SK-N-SH (cell line): ENCODE measurements at places on chromosomes 6 and 20.
A peak's percentile ranks its signal among the peaks of the same experiment; 100 is the strongest.

GRCh38 chr6:90765491-90765890, 178.6 kb upstream of the MAP3K7 start:
- DNase-seq: no peak

DNA sequence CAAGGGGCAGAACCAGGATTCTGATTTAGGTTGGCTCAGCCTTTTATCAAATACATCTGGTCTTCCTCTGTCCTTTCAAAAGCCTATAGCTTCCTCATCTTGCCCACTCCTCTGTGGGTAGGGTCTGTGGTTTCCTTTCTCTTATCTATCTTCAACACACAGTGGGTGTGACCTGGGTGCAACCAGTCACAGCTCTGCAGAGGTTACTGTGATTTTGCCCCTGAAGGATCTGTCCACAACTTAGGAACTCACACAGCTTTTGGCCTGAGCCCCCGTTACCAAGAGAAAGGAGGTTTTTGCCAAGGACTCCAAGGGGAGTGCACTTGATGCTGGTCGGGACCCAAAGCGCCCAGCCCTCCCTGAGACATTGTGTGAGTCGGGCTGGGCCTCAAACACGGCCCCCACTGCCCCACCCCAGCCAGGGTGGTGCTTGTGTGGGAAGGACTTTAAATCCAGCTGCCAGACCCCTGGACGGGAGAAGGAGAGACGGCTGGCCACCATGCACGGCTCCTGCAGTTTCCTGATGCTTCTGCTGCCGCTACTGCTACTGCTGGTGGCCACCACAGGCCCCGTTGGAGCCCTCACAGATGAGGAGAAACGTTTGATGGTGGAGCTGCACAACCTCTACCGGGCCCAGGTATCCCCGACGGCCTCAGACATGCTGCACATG, at the start of gene PI16:
PI16 (plus strand) TSS at position 477 of the 670 bp plus-strand sequence; CDS start at position 500, 23 bp downstream.
- DNase-seq: no peak

- no peak for DNase-seq
Observed at GRCh38 chr6:113317891-113318574, 539.1 kb upstream of the MARCKS start.

DNA sequence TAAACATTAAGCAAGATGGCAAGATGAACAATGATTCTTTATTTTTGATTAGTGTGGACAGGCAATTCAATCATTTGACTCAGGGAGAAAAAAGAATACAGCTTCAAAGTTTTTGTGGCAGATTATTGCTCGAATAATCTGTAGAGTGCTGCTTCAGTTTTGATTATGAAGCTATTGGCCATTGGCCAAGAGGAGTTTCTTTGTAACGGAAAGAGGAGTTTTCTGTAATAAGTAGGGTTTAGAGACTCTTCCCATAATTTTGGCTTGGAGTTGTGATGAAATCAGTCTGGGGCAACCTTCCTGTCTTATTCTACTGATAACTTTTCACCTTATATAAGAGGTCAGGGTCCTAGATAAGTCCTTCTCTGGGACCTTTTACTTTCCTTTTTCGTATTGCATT, 256.7 kb upstream of the RAB32 start:
- DNase-seq: no peak

DNA sequence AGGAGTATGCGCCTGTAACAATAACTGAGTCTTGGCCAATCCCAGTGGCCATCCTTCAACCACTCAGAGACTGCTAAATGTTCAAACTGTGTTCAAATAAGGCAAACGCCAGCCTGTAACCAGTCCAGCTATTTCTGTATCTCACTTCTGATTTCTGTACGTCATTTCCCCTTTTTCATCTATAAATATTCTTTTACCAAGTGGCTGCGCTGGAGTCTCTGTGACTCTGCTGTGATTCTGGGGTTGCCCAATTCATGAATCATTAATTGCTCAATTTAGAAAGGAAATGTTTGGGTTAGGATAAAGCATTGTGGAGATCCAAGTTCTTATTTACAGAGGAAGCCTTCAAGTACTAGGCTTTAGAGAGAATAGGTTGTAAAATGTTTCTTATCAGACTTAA, 89.8 kb upstream of the UST start:
- DNase-seq: no peak

DNA sequence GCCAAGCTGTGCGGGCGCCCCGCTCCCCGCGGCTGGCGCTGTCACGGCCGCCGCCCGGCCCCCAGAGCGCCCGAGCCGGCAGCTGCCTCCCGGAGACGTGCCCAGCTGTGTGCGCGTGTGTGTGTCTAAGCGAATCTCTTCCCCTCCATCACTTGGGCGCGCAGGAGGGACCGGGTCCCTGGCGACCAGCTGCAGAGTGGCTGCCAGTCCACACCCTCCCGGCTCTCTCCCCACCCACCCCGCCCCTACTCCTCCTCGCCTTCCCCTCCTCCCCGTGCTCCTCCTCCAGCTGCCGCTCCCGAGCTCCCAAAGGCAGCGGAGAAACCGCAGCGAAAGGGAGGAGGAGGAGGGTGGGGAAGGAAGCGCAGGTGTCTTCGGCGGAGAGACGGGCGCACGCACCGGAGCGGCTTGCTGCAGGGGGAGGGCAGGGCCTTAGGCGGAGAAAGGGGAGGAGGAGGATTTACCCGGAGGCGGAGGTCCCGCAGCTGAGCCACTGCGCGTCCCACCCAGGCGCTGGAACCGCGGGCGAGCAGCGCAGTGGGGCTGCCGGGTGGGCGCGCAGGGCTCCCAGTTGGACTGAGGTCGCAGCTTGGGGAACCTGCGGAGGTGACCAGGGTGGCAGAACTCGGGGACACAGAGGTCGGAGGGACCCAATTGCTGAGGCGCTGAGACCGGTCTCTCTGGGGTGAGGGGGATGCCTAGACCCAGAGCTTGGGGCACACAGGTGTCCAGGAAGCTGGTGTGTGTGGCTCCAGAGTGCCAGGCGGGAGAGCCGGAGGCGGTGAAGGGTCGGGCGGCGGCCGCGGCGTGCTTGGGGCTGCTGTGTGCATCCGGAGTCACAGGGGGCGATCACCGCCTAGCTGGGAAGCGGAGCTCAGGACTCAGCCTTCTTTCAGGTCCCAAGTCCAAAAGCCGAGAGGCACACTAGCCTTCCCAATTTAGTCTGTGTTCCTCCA, at the start of gene HS3ST5:
HS3ST5 (minus strand) TSS at position 198 of the 956 bp plus-strand sequence. CDS start 280,178 bp downstream, outside the sequence.
- DNase-seq: peak; percentile 86

DNA sequence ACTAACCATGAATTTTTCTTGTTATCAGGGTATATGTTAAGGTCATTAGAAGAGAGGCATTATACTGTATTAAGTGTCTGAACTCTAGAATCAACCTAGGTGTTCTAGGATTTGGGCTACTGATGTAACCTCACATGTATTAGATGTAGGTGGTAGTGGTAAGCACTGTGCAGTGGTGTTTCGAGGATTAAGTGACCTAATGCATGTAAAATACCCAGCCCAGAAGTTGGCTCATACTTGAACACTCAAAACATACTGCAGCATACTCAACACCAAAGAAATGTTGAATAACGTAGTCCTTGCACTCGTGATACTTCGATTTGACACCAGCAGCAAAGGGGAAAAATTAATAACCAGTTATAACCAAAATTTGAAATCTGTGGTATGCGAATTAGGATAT, 48.7 kb downstream of the QKI start:
- DNase-seq: no peak

- DNase-seq: no peak
Observed at GRCh38 chr6:26006086-26006939, 43.7 kb downstream of the TRIM38 start.

- no peak for DNase-seq
Observed at GRCh38 chr6:6771224-6771945, 182.9 kb downstream of the LY86 start.

DNA sequence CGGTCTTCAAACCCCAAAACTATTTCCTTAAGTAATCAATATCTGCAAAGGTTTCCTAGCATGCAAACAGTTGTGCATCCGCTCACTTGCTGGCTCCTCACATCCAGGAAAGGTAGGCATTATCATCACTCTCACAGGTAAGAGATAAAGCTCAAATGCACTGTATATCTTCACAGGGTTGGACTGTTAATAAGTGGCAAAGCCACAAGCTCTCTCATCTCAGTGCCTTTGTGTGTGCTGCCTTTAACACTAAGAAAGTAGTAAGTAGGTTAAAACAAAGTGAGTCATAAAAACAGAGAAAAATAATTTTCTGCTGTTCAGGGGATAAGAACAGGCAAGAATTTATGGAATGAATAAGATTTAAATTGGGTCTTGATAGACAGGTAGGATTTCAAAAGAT, 21.3 kb downstream of the MAN1A1 start:
- no peak for DNase-seq

DNA sequence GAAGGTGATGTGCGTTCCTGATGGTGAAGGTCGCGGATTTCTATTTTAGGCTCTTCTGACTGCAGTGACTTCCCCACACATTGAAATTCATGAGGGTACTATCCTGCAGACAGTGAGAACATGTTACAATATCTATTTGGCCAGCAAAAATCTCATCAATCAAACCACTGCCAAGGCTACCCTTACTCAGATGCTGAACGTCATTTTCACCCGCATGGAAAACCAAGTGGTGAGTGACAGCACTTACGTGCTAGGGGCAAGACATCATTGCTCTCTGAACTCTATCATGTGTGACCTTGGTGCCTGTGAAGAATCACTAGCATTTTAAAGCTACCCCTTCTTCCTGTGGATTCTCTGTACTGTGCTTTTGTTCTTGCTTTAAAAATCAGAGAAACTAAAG, 31.1 kb downstream of the ARFGEF2 start:
- DNase-seq: no peak

GRCh38 chr20:50724851-50725723, 6.3 kb upstream of the PARD6B start:
- peak; percentile 47 for DNase-seq

DNA sequence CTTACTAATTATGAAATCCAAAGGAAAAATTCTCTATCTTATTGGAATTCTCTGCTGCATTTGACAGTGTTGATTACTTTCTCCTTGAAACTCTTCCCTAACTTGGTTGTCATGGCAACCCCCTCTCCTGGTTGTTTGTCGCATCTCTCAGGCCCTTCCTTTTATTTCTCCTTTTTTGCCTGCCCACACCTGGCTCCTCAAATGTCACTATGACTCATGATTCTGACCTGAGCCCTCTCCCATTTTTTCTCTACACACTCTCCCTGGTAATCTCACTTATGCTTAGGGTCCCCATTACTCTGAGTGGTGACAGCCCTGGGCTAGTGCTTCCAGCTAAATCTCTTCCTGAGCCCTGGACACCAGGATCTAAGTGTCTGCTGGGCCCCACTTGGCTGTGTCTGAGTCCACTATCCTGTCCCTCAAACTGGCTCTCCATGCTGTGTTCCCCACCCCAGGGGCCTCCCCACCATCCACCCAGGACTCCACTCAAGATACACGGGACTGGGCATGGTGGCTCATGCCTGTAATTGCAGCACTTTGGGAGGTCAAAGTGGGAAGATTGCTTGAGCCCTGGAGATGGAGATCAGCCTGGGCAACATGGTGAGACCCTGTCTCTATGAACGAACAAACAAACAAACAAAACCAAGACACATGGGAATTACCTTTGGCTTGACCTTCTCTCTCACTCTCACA, 16.5 kb upstream of the NNAT start:
- DNase-seq: no peak

- DNase-seq: peak; percentile 60
Observed at GRCh38 chr6:87155842-87156815, 764 bp downstream of the ZNF292 start.

GRCh38 chr20:39823224-39823623, 861.1 kb downstream of the DHX35 start:
- DNase-seq: no peak

- DNase-seq: no peak
Observed at GRCh38 chr6:26288155-26288554, 76.8 kb upstream of the BTN3A2 start.

- DNase-seq: no peak
Observed at GRCh38 chr6:104984831-104985230, 27.9 kb downstream of the LIN28B start.

DNA sequence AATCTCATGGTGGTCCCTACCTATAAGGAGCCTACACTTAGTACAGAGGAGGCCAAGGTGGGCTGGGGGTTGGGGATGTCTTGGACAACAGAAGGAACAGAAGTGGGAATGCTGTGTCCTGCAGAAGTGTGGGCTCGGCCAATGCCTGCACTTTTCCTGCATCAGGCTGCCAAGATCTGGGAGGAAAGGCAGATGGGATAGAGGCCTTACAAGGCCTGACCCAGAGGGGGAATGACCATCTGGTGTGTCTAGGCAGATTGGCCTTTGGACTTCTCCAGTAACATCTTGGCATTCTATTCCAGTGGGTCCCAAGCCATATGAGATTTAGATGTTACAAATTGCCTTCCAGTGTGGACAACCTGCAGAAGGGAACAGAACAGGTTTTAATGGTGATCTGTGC, 124.7 kb upstream of the GPR6 start:
- DNase-seq: no peak

DNA sequence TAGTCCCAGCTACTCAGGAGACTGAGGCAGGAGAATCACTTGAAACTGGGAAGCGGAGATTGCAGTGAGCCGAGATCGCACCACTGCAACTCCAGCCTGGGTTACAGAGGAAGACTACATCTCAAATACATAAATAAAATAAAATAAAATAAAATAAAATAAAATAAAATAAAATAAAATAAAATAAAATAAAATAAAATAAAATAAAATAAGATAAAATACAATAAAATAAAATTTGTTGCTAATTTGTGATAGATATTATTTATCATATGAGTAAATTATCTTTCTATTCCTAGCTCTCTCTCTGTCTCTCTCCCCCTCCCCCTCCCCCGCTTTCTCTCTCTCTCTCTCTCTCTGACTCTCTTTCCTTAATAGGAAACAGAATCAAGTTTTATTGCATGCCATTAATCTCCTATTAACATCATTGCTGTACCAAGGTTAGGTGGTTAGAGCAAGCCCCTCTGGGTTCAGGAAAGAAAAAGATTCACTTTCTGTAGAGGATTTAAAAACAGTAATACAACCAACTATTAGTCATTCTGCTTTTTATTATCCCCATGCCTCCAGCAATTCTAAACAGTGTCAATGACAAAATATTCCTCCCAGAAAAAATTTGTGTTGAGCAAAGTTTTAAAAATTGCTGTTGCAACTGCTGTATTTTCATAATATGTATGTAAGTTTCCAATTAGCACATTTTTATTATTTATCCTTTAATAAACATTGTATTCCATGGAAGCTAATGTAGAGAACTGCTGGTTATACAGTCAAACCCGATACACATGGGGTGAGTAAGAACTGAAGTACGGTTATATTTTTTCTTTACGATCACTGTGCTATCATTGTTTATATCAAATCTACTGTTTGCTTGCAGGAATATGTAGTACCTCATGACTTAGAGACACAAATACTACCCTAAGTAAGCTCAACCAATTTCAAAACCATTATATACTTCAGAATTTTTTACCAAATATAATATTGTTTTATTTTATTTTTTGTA, 22.1 kb downstream of the BMP5 start:
- DNase-seq: no peak
